Suppressor macrophage (primary cell): ENCODE measurements at places on chromosomes 3 and 15.

DNA sequence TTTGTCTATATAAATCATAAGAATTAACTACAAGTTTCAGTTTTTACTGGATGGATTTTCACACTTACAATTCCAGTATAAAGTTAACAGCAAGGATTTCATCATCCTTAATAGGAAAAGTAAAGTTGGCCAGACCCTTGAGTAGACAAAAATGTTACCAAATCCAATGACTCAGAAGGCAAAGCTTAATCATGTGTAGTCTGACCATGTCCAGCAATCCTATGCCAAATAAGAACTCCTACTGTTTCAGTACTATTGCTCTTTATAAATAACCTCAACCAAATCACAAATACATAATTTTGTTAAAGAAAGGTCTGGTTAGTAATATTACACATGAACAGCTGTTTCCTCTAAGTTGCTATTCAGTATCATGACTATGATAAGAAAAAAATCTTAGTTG, 35.0 kb downstream of the PLOD2 start:
- DNase-seq: peak; percentile 21

DNA sequence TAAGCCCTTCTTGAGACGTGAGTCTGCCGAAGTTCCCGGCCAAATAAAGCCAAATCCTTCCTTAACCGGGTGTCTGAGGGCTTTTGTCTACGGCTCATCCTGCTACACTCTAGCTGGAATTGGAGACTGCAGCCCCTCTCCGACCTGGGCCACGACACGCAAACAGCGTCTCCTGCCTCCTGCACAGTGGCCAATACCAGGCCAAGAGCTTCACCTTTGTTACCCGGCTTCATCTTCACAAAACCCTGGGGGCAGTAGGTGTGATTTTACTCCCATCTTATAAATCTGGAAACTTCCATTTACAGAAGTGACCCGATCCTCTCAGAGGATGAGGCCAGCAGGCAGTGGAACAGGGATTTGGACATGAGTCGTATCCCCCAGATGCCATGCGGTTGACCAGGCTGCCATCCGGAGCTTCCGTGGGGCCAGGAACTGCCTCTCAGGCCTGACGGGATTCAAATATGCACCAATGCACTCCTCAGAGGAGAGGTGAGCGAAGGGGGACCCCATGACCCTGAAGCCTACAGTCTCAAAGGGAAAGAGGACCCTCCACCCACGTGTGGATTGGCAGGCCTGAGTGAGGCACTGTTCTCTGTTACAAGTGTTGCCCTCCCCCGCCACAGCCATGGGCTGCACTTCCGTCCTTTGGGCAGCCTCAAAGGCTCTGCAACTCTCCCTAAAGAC, 53.2 kb upstream of the KLF13 start:
- DNase-seq: no peak

- DNase-seq: no peak
Observed at GRCh38 chr15:98778960-98779359, 130.6 kb downstream of the IGF1R start.

- DNase-seq: no peak
Observed at GRCh38 chr3:141059816-141060215, 8.7 kb downstream of the SPSB4 start.

GRCh38 chr15:44715142-44715796, 4.0 kb downstream of the B2M start:
- DNase-seq: no peak

GRCh38 chr3:128301186-128302023, 148.1 kb downstream of the EEFSEC start:
- no peak for DNase-seq

GRCh38 chr3:12454076-12454815, 30.0 kb upstream of the TSEN2 start:
- DNase-seq: no peak

- DNase-seq: no peak
Observed at GRCh38 chr3:49747792-49748480, 24.2 kb upstream of the GMPPB start.

DNA sequence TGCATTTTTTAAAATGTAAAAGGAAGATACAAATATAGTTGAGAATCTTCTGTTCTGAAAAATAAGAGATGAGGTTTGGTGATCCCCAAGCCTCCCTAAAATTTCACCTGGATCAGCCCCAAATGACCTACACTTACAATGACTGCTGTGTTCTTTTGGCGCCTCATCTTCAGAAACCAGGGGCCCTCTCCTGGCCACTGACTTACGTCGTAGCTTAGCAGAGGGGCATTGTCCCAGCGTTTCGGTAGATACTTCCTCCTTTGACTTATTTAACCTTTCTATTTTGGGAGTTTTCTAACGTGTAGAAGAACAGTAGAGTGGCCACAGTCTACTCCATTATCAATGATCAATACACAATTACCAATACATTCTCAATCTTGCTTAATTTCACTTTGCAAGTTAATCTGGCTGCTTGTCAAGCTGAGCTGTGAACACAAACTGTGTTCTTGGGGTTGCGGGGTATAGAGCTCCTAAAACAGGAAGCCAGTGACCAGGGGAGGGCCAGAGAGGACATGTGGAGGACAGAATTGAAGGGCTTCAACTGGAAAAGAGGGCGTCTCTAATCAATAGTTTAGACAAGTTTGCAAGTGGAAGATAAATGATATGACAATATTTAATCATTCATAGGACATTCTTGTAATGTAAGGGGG, 419.5 kb downstream of the LPP start:
- DNase-seq: no peak

DNA sequence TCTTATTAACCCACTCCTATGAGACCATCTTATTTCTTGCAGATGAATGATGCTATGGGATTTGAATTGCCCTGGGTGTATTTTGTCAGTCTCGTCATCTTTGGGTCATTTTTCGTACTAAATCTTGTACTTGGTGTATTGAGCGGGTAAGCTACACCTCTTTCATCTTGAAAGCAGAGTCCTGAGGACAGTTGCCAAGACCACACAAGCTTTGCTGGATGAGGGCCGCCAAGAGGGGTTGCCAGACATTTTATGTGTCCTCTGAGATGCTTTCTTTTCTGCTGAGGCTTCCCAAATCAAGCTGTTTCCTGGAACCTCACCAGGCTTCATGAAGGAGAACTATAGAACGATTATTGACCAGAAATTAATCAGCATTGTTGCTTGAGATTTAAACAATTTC, 173.2 kb downstream of the CHDH start:
- DNase-seq: no peak

GRCh38 chr3:55746808-55747413, 259.8 kb upstream of the WNT5A start:
- peak; percentile 15 for DNase-seq

DNA sequence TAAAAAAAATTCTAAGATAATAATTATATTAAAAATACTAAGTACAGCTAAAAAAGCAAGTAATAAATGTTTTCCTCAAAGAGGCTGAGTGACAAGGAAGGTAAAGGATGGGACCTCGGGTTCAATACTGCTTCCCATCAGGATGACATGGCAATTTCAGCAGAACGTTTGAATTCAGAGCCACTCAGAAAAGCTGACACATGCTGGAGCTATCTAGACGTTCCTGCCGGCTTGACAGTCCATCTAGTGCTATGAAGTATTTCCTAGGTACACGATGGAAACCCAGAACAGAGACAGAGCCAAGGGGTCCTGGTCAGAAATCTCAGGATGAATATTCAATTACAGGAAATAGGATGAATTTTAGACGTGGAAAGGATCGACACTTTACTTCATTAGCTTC, 361.8 kb downstream of the FGF12 start:
- DNase-seq: no peak

DNA sequence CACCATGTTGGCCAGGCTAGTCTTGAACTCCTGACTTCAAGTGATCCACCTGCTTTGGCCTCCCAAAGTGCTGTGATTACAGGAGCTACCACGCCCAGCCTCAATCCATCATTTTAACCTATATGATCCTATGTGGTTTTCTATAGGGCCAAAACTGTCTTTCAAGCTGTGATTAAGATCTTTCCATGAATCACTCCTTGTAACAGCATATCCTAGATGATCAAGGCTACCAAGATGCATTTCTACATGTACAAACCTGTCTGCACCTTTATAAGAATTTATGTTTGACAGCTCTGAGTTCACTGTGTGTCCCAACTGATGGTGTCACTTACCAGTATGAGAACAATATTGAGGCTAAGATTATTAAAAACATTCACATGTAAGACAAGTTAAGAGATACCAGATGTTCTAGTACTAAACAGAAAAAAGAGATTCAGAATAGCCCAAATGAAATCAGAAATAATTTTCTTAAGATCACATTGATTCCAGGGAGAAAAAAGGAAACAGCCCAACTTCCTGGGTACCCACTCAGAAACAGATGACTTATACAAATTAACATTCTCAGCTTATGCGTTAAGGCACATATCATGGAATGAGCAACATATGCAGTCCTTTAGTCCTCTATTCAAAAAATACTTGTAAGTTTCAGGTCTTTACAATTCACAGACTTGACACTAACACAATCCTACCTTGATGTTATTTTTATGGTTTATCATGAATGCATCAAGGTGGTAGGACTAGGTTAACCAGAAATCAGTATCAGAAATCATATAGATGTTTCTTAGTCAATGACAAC, 24.8 kb upstream of the PPIB start:
- DNase-seq: no peak

DNA sequence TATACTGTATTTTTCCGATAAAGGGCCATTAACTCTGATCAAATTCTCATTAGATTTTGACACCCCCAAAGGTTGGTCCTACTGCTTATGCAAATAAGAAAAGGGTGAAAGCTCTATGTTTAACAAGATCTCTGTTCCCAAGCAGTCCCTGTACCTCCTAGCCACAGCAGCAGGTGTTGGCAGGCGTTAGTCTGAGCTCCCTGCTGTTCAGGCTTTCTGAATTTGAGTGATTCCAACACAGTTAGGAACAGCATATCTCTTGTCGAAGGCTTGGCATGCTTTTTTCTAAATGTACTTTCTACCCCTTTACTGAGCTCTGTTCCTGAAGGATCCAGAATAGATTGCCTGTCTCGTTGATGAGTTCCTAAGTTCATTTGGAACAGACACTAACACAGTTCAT, 42.3 kb downstream of the MITF start:
- no peak for DNase-seq

GRCh38 chr15:29942143-29942542, 119.9 kb upstream of the TJP1 start:
- no peak for DNase-seq

- no peak for DNase-seq
Observed at GRCh38 chr3:81953111-81953510, 191.7 kb upstream of the GBE1 start.

DNA sequence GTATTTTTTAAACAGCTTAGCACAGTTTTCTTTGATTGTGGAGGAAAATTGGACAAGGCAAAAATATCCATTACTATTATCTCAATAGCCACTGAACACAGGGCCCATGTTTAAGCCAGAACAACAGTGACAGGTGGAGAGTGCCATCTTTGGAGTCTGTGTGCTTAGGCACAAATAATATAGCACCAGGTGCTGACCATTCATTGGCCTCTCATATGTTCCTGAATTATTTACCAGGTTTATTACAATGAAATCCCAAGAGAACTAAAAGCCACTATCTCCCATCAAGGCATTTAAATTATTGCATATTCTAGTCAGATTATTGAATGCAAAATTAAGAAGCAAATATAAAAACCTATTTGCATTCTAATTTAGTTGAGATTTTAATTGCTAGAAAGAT, 39.6 kb downstream of the GPR156 start:
- DNase-seq: no peak

DNA sequence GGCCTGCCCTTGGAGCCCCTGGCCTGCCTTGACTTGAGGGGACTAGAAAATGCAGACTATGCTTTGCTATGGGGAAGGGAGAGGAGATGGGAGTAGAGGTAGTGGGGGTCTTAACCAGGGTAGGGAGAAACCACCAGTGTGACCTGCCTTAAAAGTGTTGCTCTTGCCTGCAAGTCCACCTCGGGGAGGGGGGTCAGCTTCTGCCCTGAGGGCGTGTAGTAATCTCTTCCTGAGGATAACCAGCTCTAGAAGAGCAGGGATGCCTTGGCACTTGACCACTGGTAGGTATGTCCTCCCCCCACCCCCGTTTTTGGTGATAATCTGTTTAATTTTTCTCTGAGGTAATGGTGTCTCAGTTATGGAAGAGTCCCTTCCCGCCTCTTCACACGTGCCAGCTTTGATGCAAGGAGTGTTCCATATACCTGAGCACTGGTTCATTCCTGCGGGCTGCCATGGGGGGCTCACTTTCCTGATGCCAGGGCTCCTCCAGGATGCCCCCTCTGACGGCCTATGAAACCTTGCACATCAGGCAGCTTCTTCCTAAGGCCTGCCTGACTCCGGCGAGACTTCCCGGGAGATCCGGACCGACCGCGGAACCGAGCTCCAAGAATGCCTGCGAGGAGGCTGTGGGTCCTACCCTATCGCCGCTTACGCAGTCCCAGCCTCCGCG, 780 bp upstream of the P4HTM start:
- DNase-seq: peak; percentile 6

DNA sequence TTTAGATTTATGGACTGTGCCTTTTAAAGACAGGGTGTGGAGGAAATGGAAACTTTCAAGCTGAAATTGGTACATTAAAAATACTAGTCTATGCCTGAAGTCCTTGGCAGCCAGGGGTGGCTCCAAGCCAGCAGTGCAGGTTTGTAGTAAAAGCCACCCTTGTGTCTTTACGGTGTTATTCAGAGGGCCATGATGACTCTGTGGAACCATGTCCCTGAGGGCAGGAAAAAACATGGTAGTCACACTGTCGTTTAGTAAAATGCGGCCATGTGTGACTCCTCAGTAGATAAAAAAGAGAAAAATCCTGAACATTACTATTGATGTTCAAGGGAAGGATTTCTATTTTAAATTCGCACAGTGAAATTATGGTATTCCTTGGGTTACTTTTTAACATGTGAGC, 2.7 kb downstream of the FAN1 start:
- DNase-seq: no peak

GRCh38 chr15:94236608-94237007, 5.2 kb downstream of the MCTP2 start:
- DNase-seq: no peak

DNA sequence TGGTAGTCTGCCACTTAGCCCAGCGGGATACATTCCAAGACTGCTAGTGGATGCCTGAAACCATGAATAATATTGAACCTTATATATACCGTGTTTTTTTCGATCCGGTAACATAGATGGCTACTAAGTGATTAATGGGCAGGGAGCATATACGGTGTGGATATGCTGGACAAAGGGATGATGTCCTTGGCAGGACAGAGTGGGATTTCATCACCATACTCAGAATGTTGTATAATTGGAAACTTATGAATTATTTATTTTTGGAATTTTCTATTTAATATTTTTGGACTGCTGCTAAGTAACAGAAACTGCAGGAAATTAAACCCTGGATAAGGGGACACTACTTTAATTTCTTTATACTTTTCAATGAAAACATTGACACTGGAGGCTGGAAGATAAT, 53.2 kb downstream of the ASTE1 start:
- DNase-seq: no peak
